Vagina (tissue), 2 donors: ENCODE measurements at places on chromosomes 12 and 14. TPM values are rescaled to one million over a fixed set of nuclear protein-coding genes. Genes with fewer than 3 reads are reported as not detected.

DNA sequence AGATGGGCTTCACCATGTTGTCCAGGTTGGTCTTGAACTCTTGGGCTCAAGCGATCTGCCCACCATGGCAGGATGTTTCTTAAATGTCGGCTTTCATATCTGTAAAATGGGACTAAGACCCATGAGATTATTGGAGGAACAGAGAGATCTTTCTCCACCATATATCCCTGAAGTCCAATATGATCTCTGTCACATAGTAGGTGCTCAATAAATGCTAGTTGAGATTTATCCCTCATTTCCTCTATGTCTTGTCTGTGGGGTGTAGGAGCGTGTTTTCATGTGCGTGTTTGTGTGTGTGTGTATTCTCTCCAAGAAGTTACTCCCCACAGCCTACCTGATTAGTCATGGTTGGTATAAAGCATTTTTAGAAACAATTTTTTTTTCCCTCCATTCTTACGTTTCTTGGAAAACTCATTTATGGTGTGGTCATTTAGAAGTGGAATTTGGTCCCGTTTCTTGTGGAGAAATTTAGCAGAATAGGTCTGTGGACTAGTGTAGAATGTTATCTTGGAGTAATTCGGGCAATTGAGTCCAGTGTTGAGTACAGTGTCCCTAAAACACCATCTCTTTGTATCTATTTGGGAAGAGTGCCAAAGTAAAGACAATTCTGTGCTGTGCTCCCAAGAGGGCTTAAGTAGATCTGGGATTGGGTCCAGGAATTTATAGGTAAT is 4.3 kb downstream of the STRAP start:
- DNase-seq, result no peak

The ATN1 gene
- 92.1 TPM for total RNA-seq

The FAM177A1 gene
- 41.3 TPM for total RNA-seq

The CIDEB gene
- total RNA-seq, result 16.0 TPM

The OTOGL gene
- total RNA-seq, result under 0.01 TPM

The KRT6C gene
- 257 TPM for total RNA-seq

DNA sequence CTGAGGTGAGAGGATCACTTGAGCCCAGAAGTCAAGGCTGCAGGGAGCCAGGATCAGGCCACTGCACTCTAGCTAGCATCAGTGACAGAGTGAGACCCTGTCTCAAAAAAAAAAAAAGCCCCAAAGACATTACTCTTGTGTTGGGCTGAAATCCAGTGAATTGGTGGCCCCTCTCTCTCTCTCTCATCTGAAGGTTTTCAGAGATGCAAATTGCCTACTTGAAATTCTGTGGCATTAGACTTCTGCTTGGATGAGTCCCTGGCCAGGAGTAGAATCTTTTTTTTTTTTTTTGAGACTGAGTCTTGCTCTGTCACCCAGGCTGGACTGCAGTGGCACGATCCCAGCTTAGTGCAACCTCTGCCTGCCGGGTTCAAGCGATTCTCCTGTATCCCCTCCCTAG is 112.0 kb upstream of the ATF7IP start:
- DNase-seq, result no peak

GRCh38 chr12:131386781-131387180 is 324.1 kb upstream of the SFSWAP start:
- DNase-seq, result no peak

The GPR68 gene
- 4.2 TPM for total RNA-seq

- no peak for DNase-seq
Observed at GRCh38 chr12:82608706-82609105, 78.0 kb upstream of the TMTC2 start.
